GM23248 (cell line): ENCODE measurements at places on chromosomes 4 and X.

GRCh38 chr4:128456171-128456570 lies 168.6 kb upstream of the PGRMC2 start:
- DNase-seq = no peak

GRCh38 chr4:100149190-100149589 lies 41.1 kb downstream of the DDIT4L start:
- DNase-seq = no peak

GRCh38 chrX:154349979-154350378 lies 24.5 kb downstream of the FLNA start:
- peak; percentile 0 for DNase-seq

DNA sequence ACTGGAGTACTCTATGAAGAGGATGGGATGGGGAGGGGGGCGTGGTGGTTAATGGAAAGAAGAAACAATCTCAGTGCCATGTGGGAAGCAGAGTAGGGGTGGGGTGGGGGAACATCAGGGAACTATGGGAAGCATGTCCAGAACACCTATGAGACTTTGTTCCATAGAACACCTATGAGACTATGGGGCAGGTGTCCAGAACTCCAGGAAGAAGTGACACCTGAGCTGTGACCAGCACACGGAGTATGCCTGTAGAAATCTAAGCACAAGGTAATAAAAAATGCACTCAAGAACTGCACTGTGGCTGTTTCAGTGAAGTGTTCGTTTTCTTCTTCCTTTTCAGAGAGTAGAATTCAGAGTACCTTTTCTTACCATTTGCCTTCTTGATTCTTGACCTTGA lies 704.8 kb upstream of the TENM3 start:
- DNase-seq = no peak
